Stimulated activated CD4-positive, alpha-beta T cell treated with anti-CD3 and anti-CD28 coated beads, Interleukin-4, amount 100 ng/mL, for 4 hours (primary cell): ENCODE measurements at places on chromosomes 11 and 22.

DNA sequence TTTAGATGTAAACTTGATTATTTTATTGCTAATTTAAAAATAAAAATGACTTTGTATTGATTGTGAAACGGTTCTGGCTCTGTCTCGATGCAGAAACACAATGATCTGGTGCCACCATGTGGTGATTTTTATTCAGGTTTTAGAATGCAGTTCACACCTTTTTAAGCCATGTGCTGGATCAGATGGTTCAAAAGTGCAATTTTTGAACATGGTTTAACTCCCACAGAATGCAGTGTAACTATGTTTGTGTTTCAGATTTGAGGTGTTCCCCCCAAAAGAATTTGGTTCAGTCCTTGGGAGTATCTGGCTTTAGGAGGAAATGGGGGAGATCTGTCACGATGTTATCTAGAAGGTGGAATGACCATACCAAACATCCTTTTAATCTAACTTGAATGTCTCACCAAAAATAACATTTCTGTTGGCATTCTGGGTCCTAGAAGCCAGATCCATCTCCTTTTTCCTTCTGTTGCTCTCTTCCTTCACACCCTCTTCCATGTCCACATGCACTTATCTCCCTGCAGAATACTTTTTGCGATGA is 7.9 kb downstream of the MRPL16 start:
- no peak for DNase-seq

- DNase-seq, result no peak
Measured at GRCh38 chr11:3207526-3208189, 11.0 kb downstream of the MRGPRG start.

DNA sequence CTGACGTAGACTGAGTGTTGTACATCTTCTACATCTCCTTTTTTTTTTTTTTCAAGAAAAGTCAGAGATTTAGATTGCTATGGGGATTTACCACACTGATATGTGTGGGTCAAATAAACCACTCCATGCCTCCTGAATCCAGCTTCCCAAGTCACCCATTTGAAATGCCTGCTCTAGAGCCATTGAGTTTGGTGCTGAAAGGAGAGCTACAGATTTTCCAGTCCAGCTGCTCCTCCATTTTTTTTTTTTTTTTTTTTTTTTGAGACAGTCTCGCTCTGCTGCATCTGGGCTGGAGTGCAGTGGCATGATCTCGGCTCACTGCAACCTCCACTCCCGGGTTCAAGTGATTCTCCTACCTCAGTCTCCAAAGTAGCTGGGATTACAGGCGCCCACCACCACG is 115.2 kb upstream of the TIMP3 start:
- no peak for DNase-seq

DNA sequence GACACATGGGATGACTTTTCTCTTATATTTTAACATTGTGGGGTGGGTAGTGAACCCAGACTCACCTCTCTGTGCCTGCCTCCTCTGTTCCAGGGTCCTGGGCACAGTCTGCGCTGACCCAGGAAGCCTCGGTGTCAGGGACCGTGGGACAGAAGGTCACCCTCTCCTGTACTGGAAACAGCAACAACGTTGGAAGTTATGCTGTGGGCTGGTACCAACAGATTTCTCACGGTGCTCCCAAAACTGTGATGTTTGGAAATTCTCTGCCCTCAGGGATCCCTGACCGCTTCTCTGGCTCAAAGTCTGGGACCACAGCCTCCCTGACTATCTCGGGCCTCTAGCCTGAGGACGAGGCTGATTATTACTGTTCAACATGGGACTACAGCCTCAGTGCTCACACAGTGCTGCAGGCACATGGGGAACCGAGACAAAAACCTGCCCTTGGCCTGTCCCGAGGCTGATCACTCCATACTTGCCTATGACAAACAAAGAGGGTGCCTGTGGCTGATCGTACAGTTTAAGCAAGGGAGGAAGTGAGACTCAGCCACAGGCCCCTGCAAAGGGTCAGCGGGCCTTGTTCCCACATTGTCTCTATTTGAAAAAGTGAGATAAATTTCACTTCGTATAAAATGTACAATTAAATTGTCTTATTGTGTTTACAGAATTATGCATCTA is 43.7 kb upstream of the TOP3B start:
- DNase-seq, result no peak

- DNase-seq, result no peak
Measured at GRCh38 chr22:25406510-25407210, 157.8 kb upstream of the GRK3 start.

DNA sequence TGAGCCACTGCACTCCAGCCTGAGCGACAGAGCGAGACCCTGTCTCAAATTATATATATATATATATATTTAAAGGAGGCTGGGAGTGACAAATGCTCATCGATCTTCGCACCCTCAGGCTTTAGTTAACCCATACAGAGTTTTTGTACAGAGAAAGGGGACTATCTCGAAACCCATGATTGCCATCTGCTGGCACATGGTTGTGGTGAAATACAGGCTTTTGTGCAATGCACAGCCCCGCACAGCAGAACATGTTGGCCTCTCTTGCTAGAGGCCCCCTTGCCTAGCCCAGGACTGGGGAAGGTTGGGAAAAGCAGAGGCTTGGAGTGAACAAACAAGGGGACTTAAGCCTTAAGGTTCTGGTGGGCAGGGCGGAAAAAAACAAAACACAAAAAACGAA is 3.6 kb downstream of the MYBPC3 start:
- DNase-seq, result no peak

- no peak for DNase-seq
Measured at GRCh38 chr11:102760344-102761035, 19.9 kb downstream of the MMP10 start.

GRCh38 chr11:61854966-61855714 is 27.0 kb downstream of the FADS2 start:
- DNase-seq, result no peak
